ENCODE measurements at places on chromosomes 5 and 9.
A peak's percentile ranks its signal among the peaks of the same experiment; 100 is the strongest.

GRCh38 chr5:131610198-131611063, 24.6 kb downstream of the RAPGEF6 start:
- DNase-seq: no peak

- no peak for DNase-seq
These were observed 12.3 kb upstream of the MTMR12 start for GRCh38 chr5:32325062-32325461.

- DNase-seq: peak; percentile 46
These were observed at the start of gene PLEKHG4B for GRCh38 chr5:91556-92263. TSS of gene PLEKHG4B (plus strand) at chr5:92168. CDS start at chr5:92232, 64 bp downstream.

DNA sequence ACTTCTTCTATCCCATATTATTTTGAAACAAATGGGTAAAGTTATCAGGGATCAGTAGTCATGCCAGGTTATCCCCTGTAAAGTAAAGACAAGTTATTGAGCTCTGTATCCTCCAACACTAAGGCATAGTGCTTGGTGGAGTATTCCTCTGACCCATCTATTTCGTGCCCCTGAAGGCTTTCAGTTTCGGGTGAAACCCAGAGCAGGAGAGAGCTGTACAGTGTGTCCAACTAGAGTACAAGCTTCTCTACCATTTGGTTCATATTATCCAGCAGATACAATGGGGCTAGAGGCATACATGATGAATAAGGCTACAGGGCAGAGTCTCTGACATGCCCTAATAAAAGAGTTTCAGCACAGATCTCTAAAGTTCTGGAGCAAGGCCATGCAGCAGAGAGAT, 3.2 kb upstream of the SLC22A4 start:
- no peak for DNase-seq

- DNase-seq: no peak
These were observed 78.1 kb upstream of the PRLR start for GRCh38 chr5:35308421-35308820.

- no peak for DNase-seq
These were observed 31.8 kb upstream of the CKS2 start for GRCh38 chr9:89278997-89279739.

DNA sequence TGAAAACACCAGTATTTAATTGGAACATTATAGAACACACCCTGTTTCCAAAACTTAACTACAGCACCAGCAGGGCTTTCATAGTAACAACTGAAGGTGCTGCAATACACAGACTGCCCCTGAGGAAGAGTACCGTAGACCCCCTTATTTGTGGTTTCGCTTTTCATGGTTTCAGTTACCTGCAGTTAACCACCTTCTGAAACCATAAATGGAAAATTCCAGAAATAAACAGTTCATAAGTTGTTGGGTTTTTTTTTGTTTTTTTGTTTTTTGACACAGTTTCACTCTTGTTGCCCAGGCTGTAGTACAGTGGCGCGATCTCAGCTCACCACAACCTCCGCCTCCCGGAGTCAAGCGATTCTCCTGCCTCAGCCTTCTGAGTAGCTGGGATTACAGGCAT, 9.5 kb upstream of the GLDC start:
- no peak for DNase-seq

- no peak for DNase-seq
These were observed 714 bp upstream of the CETN3 start for GRCh38 chr5:90410178-90410762.

- peak; percentile 77 for DNase-seq
These were observed 15.8 kb upstream of the SPOUT1 start for GRCh38 chr9:128845186-128845931.

- DNase-seq: no peak
These were observed 515.6 kb upstream of the ST8SIA4 start for GRCh38 chr5:101418713-101419118.

GRCh38 chr9:81689343-81690175, at the start of gene TLE1:
TSS of gene TLE1 (minus strand) at chr9:81689547. CDS start at chr9:81688240, 1,307 bp downstream.
- DNase-seq: peak; percentile 96

DNA sequence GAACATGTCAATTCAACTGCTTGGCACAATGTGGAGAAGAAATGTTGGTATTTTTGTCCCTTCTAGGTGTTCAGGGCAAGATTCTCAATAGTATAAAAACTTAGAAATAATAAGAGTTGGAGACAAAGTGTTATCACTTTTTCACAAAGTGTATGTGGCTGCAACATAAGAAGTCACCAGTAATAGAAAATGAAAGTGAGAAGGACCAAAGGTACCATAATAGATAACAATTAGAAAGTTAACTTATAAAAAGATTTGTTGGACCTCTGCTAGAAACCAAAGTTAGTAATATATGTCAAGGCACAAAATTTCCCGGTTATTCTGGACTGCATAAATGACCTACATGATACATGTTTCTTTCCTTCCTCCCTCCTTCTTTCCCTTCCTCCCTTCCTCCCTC, 1535.3 kb downstream of the EFNA5 start:
- DNase-seq: no peak

- DNase-seq: peak; percentile 51
These were observed 39.5 kb downstream of the CD180 start for GRCh38 chr5:67156976-67157583.

DNA sequence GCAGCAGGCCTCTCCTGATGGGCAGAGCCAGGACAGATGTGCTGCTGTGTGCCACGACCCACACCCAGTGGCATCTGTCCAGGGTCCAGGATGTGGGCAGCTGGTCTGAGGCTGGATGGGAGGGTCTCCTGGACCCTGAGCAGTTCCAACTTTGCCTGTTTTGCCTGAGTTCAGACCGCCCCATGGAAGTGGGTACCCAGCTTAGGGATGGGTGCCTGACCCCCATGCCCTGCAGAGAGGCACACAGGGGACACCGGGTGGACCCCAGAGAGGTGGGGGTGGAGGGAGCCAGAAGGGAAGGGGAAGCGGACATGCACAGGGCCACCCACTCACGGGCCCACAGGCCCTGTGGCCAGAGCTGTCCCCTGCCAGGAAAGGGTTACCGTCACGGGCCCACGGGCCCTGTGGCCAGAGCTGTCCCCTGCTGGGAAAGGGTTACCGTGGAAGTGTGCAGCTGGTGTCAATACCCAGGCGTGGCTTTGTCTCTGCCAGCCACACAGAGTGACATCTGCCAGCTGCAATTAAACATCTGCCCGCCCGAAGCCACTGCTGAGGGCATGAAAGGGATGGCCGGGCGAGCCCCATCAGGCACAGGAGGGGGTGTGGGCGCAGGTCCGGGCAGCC, 50.0 kb downstream of the NACC2 start:
- DNase-seq: no peak

- DNase-seq: no peak
These were observed 204.2 kb upstream of the KLF4 start for GRCh38 chr9:107693625-107694326.

DNA sequence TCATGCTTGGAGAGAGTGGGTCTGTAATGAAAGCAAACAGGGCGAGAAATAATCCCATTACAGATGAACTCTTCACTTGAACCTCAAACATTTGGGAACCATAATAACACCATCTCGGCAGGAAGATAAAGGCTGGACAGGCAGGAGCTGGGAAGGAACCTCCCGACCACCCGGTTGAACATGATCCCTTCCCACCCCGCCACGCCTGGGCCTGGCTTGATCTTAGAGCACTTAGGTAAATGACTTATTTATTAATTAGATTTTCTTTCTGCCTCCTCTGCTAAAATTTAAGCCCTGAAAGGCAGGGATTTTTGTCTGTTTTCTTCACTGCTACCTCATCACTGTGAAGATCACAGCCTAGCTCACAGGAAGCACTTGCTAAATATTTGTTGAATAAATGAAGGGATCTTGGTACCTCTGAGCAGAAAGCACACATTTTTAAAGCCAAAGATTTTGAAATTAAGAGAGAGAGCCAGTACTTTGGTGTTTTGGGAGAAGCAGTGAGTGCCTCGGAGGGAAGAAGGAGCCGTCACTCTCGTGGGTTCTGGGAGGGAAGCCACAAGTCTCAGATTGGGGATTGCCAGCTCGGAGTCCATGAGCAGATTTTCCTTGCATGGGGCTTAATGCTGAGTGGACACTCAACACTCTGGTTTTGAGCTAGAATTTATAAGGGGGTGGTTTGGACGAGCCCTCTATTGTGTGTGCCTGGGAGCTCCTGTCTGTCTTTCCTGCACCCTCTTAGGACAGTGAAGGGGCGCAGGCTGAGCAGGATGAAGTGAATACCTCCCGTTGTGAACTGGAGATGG, 133.3 kb downstream of the MACROH2A1 start:
- DNase-seq: peak; percentile 68

GRCh38 chr9:20043461-20043860, 254.6 kb upstream of the SLC24A2 start:
- no peak for DNase-seq

GRCh38 chr9:135727257-135727875, 25.4 kb downstream of the KCNT1 start:
- DNase-seq: no peak

DNA sequence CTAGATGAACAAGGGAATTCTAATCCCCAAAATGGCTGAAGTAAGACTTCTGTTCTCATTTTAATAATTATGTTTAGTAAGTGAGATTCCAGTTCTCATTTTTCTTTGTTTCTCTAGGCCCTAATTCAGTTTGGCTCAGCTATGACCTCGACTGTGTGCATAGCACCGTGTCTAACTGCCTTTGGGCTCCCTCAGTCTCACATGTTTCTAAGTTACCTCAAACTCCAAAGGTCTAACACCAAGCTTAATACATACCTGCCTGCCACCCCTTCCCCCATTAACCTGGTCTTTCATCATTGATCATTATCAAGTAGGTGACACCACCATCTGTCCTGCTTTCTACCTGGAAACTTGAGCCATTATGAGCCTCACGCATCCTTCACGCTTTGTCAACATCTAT, 273.2 kb downstream of the SAXO1 start:
- no peak for DNase-seq

GRCh38 chr5:58066076-58066475, 393.8 kb downstream of the PLK2 start:
- no peak for DNase-seq

Data from D341Med (cell line).